ENCODE measurements at places on chromosomes 5 and 9.

DNA sequence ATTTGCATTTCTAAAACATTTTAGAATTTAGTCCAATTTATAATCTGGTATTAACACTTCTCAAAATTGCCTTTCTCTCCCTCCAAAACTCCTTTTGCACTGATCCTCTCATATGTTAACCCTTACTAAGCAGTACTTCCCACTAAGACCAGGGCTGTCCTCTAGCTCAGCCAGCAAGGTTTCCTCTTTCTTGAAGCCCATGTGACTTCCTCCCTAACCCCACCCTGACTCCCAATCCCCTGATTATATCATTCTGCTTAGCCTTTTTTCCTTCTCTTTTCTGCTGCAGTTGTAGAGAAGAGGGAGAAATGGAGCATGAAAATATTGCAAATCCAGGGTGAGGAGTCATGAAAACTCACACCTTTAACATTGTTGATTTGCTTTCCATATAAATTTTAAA, 241.7 kb downstream of the MCTP1 start:
- no peak for DNase-seq

DNA sequence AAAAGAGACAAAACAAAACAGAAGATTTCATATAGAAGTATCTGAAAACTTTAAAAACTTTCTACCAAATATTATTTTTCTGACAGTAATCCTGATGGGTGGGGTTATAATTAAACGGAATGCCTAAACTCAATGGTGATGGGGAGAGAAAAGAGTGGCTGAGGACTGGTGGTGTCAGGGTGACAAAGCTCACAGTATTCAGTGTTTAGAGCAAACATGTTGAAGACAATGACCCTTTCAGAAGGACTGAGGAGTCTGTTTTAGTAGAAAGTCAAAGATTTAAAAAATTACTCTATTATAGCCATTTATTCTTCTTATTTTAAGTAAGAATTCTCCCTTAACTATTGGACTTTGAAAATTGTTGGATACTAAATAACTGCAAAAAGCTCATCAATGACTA, 1144.0 kb downstream of the TAF11L14 start:
- DNase-seq: no peak

GRCh38 chr9:14466828-14467227, 152.9 kb upstream of the NFIB start:
- DNase-seq: no peak

DNA sequence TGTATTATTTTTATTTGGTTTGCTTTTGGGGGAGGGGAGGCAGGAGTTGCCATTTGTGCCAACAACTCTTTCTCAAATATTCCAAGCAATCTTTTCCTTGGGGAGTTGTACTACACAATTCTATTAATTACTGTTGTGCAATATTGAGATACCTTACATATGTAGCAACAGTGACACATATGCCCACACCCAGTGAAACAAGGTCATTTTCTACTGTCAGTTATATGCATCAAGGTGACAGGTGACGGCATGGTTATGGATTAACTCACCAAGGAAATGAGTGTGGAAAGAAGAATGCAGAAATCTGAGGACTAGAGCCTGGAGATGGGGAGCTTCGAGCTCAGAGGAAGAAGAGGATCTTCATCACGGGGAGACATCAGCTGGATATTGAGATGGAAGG, 17.9 kb upstream of the MSMP start:
- DNase-seq: no peak

DNA sequence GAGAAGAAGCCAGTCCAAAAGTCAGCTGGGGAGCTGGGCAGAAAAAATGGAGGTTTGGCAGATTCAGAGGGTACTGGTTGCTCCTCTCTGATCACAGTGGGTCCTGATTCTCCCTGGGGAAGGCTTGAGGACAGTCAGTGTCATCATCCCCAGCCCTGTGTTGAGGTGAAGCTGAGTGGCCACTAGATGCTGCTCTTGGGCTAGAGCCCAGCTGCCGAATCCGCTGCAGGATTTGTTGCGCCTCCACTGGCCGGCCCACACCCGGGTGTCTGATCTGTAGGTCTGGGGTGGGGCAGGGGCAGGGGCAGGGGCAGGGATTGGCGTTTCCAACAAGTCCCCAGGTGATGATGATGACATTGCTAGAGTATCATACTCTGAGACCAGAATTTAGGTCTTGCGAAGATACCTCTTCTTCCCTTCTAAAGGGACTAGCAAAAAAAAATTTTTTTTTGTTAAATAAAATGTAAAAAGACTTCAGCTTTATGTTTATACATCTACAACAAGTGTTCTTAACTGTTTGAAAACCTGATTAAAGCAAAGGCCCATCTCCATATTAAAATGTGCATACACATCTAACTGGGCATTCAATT, 106.8 kb downstream of the PDE6A start:
- no peak for DNase-seq

- peak; percentile 55 for DNase-seq
Observed at GRCh38 chr5:169637549-169638121, 560 bp downstream of the DOCK2 start.

DNA sequence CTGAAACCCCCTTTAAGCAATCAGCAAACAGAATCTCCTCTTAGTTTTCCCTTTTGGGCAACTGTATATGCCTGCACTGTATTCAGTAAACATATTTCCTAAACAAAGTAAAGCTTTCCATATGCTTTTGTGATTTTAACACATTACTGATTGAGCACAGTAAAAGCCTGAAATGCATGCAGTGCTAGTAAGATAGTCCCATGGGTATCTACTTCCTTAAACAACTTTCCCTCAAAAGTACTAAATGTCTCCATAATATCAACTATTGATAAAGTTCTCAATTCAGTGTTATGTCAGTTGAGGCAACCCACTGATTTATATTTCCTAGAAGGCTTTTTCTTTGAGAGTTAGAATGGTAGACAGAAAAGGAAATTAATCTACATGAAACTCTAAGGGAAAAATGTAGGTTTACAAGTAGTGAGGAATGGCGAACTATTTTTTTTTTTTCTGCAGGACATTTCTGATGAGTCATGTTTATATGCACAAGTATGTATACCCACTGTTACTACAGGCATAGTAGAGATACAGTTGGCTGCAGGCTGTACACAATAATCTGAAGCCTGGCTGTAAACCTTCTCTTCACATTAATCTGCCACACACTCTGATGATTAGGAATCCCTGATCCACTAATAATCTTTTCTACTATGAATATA, 31.2 kb upstream of the CEP120 start:
- DNase-seq: no peak

DNA sequence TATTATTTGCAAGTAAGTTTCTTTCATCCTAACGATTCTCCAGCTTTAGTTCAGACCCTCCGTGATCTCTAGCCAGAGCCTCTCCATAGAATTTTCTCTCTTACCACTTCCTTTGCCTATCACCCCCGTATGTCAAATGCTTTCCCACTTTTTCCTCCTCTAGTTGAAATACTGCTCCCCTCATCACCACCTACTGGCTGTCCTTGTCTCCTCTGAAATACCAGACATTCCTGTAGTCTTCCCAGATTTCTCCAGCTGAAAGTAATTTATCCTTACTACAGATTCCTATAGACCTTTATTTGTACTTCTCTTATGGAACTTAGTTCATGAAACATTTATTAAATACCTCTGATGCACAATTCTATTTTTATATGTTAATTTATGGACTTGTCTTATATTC, 36.0 kb upstream of the GLIPR2 start:
- no peak for DNase-seq

- peak; percentile 58 for DNase-seq
Observed at GRCh38 chr5:32092938-32093812, 80.9 kb downstream of the GOLPH3 start.

- no peak for DNase-seq
Observed at GRCh38 chr5:169258372-169259000, 42.5 kb downstream of the SLIT3 start.

Data from stimulated activated CD4-positive, alpha-beta T cell treated with anti-CD3 and anti-CD28 coated beads, Interleukin-2, amount 100 ng/mL, for 48 hours (primary cell).